ENCODE measurements at places on chromosomes 3 and 15.

DNA sequence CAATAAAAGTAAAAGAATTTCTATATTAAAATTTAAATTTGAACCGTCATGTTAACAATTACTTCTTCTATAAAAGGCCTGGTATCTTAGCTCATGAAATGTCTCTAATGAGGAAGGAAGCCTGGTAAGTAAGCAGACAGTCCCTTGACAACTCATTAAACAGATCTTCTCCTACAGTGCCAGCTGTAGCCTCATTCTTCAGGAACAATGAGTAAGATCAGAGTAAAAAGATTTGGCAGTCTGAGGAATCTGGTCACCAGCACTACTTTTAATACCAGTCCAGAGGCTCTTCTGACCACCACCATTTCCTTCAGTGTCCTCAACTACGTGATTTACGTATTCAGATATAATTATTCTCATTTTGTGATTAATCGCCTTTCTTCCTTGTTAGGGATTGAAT is 955.0 kb upstream of the ALCAM start:
- no peak for DNase-seq

- no peak for DNase-seq
Observed at GRCh38 chr3:127206154-127206553, 13.2 kb downstream of the PRR23E start.

DNA sequence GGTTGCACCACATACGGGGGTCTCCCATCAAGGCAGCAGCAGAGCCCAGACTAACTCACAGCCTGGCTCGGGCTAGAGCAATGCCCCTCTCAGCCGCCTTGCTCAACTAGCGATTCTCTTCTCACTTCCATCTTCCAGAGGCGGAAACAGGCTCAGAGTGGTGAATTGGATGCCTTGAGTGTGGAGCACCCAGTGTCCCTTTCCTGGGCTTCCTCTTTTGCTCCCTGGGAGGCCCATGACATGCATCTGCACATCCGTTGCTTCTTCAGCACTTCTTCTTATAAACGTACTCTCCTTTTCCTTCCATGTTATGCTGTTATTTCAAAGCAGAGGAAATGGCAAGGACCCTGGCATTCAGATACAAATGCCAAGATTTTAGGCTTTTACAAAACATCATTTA is 2.1 kb upstream of the IQSEC1 start:
- DNase-seq, result no peak

DNA sequence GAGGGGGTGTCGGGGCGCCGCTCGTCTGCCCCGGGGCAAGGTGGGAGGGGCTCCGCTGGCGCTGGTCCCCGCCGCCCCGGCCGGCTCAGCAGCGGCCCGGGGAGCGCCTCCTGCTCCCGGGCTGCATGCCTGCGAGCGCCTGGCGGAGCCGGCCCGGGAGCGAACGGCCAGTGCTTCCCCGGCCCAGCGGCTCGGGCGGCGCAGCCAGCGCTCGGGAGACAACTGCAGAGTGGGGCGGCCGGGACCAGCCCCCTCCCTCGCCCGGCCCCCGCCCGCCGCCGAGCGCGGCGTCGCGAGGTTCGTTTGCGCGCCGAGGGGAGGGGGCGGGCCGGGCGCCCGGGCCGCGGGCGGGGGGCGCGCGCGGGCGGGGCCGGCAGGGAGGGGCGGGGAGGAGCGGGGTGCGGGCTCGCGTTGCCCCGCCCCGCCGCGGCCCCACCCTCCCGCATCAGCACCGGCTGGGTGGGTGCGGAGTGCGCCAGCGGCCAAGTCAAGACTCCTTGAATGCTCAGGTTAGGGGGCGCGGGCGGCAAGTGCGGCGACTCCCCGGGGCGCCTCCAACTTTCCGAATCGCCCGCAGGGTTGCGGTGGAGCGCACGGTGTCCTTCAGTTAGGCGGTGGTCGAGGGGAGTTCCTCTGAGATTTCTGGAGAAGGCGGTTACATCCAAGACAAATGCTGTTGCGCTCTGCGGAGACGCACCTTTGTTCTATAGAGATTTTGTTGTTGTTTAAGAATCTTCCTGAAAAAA is at the start of gene RGMA:
TSS of gene RGMA (minus strand) at position 231 of the 746 bp plus-strand sequence. CDS start 279 bp downstream, outside the sequence.
- DNase-seq, result no peak

DNA sequence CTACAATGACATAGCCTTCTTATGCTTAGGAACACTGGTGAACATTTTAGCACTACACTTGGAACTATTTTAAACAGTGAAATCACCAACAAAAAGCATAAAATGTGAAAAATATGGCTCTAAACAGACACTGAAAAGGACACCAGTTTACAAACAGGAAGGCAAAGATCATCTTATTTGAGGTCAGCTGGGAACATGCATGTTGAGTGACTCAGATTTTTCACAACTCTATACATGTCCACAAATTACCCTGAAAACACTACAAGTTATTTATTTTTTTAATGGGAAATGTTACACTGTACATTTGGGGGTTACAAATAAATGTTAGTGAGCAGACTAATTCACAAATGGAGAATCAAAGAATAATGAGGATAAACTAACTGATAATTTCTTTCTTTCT is 12.5 kb upstream of the GK5 start:
- no peak for DNase-seq

DNA sequence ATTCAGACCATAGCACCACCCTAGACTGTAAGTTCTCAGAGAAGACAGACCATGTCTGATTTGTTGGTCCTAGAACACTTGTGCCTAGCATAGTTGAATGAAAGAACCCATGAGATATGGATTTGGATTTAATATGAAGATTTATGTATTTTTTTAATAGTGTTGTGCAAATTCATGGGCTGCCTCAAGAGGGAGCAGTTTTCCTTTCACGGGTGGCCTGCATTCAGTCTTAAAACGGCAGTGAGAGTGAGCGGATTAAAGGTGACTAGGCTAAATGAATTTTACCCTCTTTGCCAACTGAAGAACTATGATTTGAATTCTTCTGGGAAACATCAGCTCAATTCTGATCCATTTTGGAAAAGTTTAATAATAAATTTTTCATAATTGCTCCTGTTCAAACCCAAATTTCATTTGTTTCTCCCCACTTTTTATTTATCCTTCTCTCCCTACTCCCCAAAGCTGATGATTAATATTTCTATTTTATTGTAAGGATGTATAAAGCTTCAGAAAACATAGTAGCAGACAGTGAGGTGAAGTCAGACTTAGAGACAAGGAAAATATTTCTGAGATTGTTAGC is 67.3 kb downstream of the MORC1 start:
- DNase-seq, result no peak

DNA sequence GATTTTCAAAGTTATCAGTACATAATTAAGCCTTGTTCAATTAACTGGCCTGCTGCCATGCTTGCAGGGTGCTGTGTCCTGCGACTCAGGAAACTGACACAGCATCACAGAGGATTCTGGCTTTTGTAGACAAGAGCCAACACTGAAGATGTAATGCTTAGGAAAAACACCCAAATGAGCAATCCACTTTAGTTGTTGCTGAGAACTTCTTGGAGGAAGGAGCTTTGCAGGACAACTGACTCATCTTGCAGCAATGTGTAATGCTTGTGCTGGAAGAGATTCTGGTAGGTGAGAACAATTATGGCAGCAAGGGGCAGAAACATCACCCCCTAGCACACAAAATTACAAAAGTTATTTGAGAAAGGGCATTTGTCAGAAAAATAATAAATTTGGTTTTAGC is 67.6 kb downstream of the NLGN1 start:
- no peak for DNase-seq

Measured in NCI-H2081 treated with DMSO at 0.1 percent for 48 hours (cell line).